ENCODE measurements at places on chromosomes 16 and 17.

DNA sequence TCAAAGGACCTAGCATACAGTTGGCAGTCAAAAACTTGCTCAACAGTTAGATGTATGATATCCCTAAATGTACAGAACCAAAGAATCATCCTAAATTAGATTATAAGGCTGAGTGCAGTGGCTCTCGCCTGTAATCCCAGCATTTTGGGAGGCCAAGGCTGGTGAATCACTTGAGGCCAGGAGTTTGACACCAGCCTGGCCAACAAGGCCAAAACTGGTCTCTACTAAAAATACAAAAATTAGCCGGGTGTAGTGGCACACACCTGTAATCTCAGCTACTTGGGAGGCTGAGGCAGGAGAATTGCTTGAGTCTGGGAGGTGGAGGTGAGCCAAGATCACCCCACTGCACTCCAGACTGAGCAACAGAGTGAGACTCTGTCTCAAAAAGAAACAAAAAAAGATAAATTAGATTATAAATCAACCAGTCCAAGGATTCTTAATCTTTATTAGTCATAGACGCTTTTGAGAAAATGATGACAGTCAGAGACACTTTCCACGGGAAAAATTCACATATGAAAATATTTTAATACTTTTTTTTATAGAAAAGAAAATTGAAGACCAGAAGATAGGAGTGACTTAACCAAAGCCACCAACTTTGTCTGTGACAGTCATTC is 77.6 kb downstream of the MMD start:
- no peak for DNase-seq

DNA sequence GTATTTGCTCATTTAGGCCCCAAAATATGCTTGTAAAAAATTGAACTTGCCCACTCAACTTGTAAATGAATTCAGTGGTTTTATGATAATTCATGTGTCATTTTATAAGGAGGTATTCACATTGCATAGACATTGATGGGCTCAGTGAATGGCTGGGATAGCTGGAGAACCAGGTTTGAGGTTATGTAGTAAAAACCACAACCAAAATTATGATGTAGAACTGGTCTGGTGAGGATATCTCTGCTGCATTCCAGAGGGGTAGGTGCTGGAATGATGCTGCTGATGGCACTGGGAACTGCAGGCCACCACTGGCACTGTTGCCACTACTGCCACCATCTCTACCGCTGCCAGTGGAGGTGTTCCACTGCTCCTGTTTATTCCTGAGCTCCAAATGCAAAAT is 21.5 kb upstream of the RABEP1 start:
- DNase-seq: no peak

DNA sequence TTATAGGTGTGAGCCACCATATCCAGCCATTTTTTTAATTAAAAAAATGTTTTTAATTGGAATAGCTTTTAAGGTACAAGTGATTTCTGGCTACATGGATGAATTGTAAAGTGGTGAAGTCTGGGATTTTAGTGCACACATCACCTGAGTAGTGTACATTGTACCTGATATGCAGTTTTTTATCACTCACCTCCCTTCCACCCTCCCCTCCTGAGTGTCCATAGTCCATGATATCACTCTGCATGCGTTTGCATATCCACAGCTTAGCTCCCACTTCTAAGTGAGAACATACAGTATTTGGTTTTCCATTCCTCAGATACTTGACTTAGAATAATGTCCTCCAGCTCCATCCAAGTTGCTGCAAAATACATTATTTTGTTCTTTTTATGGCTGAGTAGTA is 13.4 kb upstream of the CRYBA1 start:
- no peak for DNase-seq

DNA sequence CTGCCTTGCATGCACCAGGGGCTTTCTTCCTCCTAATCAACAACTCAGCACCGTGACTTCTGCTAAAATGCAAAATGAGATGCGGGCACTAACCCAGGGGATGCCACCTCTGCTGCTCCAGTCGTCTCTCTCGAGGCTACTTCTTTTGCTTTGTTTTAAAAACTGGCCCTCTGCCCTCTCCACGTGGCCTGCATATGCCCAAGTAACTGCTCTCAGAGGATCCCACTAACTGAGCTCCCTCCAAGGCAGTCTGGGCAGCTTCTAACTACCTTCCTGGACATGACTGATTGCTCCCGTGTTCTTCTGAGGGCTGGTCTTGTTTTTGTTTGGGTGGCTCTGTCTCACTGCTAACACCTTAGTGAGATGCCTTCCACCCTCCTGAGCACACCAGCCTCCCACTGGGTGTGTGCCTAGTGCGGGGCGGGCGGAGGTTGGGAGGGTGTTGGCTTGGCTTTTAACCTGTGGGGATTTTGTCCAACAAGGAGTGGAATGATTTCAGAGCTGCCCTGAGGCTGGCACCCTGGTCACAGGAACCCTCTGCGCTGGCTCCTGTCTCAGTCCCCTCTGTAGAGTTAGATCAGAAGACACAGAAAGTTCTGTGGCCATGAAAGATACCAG is 8.9 kb upstream of the LGALS9 start:
- no peak for DNase-seq

DNA sequence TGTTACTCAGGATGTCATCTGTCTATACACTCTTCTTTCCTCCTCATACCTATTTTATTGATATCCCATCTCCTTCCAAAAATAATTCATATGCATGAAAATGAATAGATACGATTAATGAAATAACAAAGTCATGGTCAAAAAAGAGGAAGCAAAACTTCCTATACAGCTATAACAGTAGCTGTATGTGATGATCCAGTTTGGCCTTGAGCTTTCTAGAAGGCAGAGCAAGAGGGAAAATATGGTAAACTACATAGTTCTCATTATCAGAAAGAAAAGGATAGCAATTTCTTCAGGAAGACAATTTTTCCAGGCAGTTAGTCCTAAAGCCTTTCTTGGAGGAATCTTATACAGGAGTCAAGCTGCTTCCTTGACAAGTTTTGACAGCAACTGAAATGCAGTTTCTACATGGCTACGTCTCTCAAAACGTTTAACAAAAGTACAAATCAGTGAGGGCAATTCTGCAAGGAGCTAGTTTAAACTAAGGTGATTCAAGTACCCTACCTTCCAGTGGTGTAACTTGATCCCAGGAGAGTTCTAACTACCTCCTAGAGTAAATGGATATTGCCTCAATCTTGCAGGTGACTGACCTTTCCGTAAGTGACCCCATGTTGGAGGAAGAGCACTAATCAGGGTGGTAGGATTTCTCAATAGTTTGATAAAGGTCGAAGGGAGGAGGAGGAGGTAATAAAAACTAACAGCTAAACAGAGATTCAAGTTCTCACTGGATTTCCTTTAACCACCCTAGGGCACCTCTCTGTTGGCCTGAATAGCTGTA is 1.0 kb downstream of the SPAG5 start:
- no peak for DNase-seq

DNA sequence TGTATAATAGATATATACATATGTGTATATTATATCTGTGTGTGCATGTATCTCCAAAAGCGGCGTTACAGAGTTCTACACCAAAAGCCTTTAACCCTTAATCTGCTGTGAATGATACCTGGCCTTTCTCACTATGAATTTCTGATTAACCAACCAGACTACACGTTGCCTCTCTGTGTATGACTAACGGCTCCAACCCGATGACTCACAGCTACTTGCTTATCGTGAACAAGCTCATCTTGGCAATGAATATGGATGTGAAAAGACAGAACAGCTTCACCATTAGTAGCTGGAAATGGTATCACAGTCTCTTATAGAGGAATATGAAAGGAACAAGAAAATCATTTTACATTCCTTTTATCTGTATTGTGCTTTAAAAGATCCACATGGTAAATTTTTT is 23.8 kb upstream of the ARHGAP44 start:
- DNase-seq: peak; percentile 54

- no peak for DNase-seq
Observed at GRCh38 chr16:10504404-10504885, 76.0 kb downstream of the EMP2 start.

GRCh38 chr17:47363171-47363570 is 39.4 kb downstream of the EFCAB13 start:
- DNase-seq: no peak

DNA sequence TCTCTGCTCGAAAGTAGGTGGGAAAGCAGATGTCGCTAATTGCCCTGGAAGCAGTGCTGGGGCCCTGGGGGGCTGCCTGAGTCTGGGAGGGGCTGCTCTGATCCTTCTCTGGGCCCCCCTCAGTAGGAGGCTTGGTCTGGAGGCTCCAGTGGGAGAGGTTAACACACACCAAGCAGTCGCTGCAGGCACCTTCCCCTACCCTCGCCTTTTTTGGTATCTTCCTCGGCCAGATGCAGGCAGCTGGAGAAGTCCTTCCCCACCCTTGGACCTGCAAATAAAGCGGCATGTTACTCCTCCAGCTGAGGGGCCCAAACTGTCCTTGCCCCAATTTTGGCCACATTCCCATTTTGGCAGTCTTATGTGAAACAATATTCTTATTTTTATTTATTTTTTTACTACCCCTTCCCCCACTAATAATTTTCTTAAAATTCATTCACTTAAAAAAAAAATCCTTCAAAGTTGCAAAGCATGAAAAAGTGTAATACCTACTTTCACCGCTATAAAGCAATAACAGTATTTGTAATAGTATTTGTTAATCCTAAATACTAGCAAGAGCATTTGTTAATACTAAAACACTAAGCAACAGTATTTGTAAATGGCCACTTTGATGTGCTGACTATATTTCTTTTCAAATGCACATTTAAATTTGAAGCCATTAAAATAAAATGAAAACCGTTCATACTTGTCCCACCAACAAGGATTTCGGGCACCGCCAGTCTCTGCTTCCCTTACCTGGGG is 15.0 kb downstream of the C16orf46 start:
- DNase-seq: no peak

GRCh38 chr16:58035356-58036170 is 10.0 kb downstream of the MMP15 start:
- no peak for DNase-seq

DNA sequence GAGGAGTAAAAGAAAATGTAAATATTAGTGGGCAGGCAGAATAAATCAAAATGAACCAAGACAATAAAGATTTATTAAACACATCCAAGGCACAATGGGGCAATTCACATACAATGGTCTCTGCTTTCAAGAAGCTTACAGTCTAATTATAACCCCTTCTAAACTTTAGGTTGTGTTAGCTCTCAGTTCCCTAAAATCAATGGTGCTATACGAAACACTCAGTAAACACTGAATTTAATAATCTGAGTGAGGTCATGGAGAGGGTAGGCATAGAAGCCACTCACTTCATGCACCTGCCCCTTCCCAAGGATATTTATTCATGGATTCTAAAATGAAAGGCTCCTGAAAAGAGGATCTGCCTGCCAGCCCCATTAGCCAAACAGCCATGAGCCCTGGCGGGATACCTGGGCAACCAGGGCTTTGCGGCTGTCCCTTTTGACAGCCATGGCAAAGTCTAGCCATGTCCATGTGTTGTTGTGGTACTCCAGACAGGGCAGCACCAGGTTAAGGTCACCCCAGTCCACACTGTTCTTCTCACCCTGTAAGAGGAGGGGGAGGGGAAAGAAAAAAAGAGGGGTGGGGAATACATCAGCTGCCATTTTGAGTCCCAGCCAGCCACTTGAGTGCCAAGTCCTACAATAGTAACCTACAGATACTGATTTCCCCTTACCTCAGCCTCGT is 1.4 kb upstream of the RSKR start:
- DNase-seq: no peak

- peak; percentile 11 for DNase-seq
Observed at GRCh38 chr17:81176666-81177065, 10.6 kb upstream of the AATK start.

DNA sequence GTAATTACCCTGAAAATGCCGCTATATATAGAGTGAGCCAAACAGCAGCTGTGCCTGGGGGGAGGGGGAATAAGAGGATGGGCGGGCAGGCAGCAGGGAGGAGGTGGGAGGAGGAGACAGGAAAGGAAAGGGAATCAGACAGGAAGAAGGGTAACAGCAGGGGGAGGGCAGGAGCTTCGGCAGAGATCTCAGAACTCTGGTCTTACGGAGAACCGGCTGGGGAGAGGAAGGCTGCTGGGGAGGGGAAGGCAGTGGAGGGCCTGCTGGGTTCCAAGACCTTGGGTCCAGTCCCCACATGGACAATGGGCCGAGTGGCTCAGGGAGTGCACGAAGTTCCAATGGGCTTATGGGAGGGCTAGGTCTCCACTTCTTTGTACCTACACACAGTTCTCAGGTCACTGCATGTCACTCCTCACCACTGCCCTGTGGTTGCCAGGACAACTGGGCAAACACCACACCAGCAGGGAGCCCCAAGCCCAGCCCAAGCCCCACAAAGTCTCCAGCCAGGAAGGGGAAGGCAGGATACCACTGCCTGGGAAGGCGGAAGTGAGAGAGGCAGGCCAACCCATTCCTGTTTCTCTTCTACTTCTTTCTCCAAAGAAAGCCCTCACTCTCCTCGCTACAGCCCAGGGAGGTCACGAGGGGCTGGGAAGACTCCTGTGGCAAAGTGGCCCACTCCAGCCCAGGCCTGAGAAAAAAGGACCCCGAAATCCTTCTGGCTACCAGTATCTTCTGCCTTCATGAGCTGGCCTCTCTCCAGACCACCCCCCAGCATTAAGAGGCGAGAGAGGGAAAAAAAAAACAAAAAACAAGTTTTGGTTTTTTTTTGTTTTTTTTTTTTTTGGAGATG is 25.3 kb downstream of the G6PC3 start:
- DNase-seq: peak; percentile 92

GRCh38 chr17:39123627-39124026 is 27.8 kb downstream of the PLXDC1 start:
- peak; percentile 34 for DNase-seq

DNA sequence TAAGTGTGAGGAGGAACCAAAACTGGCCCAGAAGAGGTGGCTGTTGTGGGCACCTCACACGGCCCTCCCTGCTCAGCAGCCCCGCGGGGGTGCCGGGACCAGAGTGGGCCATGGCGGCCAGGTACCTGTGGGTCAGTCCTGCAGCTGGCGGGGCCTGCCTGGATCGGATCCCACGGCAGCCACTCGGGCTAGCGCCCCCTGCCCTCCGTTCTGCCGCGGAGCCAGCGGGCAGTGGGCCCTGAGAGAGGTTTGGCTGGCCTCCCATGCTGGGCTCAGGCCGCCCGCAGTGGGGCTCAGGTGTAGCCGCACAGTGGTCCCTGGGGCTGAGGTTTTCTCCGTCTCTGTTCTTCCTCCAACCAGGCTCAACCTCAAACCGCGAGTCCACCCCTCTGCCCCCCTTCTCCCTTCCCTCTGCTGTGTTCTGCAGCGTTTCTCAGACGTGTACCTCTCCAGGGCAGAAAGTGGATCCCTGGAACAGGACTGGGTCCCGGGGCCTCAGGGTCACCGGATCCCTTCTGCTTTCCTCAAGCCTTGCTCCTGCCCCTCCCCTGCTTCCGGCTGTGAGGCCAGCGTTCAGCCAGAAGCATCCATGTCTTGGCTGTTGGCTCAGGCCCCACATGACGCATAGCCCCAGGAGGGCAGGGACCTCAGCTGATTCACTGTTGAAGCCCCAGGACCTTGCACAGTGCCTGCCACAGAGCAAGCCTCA is 28.6 kb upstream of the ITGA3 start:
- DNase-seq: peak; percentile 99

Measured in RPMI7951 (cell line).